ENCODE measurements at places on chromosomes 12 and 14.

DNA sequence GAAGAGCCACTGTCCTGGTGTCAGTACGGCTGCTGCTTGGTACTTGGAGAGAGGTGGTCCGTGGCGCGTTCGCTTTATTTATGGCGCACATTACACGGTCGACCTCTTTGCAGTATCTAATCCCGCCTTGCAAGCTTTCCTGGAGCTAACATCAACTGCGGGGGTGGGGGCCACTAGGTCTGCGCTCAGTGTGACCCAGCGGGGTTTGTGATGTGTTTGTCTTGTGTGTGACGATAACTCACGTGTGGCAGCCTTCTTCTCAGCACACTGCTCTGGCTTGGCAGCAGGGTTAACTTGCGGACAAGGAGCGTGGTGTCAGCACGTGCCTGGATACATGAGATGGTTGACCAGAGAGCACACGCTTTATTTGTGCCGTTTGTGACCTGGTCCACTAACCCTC, 122.2 kb upstream of the RTL1 start:
- no peak for DNase-seq

DNA sequence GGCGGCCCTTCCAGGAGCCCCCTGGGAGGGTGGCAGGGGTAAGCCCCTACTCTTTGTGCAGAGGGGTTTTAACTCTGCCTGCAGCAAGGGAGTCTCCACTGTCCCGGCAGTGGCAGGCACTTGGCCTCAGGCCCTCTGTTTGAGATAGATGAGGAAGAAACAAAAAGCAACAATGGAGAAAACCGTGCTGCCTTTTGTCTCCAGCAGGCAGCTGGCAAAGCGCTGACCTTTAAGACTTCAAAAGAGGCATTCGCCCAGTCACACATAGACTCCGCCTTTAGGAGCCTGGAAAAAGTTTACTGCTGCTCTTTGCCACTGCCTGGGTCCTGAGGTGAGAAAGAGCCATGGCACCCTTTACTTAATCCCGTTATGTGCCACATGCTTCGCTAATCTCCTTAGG, 158.2 kb upstream of the NTF3 start:
- no peak for DNase-seq

- DNase-seq, result no peak
Observed at GRCh38 chr12:120214626-120215356, 13.9 kb upstream of the RPLP0 start.

- no peak for DNase-seq
Observed at GRCh38 chr14:33056213-33056612, 117.5 kb downstream of the NPAS3 start.

DNA sequence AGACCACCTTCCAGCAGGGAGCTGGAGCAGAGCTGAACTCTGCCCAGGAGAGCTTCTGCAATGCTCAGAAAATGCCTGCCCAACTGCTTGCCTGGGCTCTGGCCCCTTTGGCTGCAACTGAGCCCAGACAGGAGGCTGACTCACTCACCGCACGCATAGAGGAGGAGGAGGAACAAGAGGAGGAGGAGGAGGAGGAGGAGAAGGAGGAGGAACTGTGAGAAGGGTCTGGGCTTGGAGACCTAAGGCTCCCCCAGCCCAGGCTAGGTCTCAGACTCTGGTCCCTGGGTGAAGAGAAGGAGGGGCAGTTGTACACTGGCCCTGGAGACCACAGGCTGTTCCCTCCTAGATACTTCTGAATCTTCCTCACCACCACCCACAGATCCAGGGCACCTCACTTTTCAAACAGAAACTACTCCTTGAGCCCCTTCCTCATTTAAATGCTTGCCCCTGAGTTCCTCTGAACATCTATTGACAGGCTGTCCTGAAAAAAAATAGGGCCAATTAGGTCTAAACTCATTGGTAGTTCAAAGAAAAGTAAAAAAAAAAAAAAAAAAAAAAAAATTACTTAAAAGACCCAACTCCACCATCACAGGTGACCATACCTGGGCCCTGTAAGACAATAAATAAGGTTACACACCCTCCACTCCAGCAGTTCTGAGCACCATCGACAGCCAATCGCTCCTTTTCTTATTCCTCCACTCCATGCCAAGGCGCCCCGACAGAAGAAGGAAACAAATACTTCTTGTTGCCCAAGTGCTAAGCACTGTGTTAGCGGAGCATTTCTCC, 674 bp downstream of the VDR start:
- no peak for DNase-seq

GRCh38 chr12:11615481-11615880, 34.0 kb upstream of the ETV6 start:
- no peak for DNase-seq

GRCh38 chr14:62126879-62127478, 364.8 kb downstream of the SNAPC1 start:
- DNase-seq, result peak; percentile 39

DNA sequence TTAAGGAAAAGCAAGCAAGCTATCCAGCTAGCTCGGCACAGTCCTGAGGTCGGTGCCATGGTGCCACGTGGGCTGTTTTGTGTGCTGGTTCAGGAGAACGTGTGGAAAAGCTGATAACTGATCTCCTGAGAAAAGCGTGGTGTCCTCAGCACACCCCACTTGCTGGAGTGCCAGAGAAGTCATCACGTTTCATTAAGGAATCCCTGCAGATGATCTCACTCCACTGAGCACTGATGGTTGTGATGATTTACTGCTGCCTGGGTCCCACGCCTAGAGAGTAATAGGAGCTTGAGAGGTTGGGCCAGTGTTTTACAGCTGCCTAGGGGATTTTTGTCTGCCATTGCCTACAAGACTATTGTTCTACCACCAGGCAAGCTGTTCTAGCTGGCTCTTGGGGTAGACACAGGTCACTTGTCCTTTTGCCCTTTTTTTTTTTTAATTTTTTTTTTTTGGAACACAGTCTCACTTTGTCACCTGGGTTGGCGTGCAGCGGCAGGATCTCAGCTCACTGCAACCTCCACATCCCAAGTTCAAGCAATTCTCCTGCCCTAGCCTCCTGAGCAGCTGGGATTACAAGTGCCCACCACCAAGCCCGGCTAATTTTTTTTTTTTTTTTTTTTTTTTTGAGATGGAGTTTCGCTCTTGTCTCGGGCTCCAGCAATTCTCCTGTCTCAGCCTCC, 42.3 kb upstream of the EVL start:
- DNase-seq, result no peak
